ENCODE measurements at places on chromosomes 5 and 9. TPM values are rescaled to one million over a fixed set of nuclear protein-coding genes. Genes with fewer than 3 reads are reported as not detected.

DNA sequence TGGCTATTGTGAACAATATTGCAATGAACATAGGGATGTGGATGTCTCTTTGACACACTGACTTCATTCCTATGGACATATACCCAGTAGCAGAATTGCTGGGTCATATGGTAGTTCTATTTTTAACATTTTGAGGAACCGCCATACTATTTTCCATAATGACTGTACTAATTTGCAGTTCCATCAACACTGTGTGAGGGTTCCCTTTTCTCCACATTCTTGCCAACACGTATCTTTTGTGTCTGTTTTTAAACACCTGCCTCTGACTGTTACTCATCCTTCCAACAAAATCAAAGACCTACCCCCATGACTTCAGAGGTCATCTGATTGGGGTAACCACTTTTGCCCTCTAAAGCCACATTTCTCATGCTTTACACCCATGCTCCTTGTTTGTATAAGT, 133.5 kb downstream of the MED27 start:
- H3K27ac ChIP-seq, result no peak overlapping the region
- H3K4me3 ChIP-seq, result no peak overlapping the region
- DNase-seq, result no peak
- H3K36me3 ChIP-seq, result no peaks in the 10 kb centered on the region

DNA sequence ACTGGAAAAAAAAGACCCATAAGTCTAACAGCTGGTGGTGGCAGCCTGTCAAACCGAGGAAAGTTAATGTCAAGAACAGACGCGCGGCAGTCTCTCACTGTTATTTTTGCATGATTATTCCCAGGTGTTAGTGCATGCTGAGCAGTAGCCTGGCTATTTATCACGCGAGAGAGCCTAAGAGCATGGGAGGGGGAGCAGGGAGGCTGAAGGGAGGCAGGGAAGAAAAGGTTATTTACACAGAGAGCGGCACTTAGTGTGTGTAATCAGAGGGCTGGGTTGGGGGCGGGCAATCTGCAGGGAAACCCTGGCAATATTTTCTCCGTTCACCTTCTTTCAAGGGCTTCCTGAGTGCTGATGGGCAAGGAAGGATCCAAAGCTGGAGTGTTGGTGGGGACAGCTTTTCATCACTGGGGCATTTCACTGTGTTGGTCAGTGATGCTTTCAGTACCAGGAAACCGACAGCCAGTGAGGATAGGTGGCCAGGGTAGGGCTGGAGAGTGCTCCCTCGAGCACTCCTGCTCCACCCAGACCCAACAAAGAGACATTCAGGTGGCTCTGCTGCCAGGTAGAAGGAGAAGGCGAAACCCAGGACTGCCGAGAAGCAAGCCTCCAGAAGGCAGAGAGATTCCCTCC, 39.6 kb downstream of the ZNF608 start:
- no peak overlapping the region for H3K27ac ChIP-seq
- no peaks in the 10 kb centered on the region for H3K36me3 ChIP-seq
- peak; percentile 30 for DNase-seq
- H3K27me3 ChIP-seq, result no peaks in the 10 kb centered on the region
- H3K4me3 ChIP-seq, result no peak overlapping the region

GRCh38 chr5:79774171-79774854, 84.7 kb downstream of the CMYA5 start:
- no peaks in the 10 kb centered on the region for H3K4me1 ChIP-seq
- H3K27ac ChIP-seq, result peak overlapping the region; percentile 11
- no peaks in the 10 kb centered on the region for H3K27me3 ChIP-seq
- no peak overlapping the region for H3K4me3 ChIP-seq

DNA sequence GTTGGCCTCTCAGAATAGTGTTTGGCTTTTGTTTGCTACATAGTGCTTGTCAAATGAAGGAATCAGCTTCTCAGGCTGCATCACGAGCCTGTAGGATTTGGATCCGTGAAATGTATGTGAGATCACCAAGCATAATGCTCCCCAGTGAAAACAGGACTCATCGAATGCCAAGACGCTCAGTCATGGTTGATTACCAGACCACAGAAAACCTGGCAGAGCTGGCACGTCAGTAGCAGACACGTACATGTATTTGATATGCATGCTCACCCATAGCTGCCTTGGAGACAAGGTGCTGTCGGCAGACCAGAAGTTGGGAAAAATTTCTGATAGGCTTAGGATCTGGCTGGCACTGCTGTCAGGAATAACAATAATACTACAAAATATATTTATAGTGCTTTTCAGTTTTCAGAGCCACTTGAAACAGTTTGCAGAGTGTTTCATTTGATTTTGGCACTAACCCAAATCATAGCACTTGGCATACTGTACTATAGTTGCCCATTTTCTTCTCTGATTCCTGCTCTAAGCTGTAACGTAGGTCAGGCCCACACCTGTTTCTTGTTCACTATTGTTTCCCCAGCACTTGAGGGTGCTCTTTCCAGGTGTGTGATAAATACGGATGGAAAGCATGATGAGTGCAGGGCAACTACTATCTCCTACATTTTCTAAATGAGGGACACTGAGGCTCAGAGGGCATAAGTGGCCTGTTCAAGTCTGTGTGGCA, 226.1 kb downstream of the NR3C1 start:
- H3K27me3 ChIP-seq, result no peaks in the 10 kb centered on the region
- no peak for DNase-seq
- no peak overlapping the region for H3K27ac ChIP-seq
- no peaks in the 10 kb centered on the region for H3K36me3 ChIP-seq
- no peak overlapping the region for H3K4me3 ChIP-seq

DNA sequence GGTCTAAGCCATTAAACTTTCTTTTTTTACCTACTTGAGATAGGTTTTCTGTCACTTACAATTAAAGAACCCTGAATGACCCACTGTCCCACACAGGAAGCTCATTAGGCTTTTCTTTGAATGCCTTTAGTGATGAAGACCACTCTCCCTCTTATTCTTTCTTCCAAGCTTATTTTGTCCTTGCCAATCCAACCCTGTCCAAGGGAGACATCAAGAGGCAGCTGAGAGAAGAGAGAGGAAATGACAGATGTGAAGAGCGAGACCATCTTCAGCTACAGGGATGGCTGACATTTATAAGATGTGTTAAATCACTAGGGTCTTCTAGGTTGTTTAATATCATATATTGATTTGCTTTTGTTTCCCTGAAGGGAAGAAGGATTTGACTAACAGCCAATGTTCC, 133.5 kb downstream of the FAM114A2 start:
- no peak overlapping the region for H3K4me3 ChIP-seq
- no peaks in the 10 kb centered on the region for H3K36me3 ChIP-seq
- DNase-seq, result no peak
- H3K27ac ChIP-seq, result no peak overlapping the region

- no peaks in the 10 kb centered on the region for H3K36me3 ChIP-seq
- H3K4me1 ChIP-seq, result no peaks in the 10 kb centered on the region
- DNase-seq, result no peak
- no peaks in the 10 kb centered on the region for H3K27me3 ChIP-seq
Measured at GRCh38 chr5:155616779-155617392, 603.3 kb downstream of the KIF4B start.

DNA sequence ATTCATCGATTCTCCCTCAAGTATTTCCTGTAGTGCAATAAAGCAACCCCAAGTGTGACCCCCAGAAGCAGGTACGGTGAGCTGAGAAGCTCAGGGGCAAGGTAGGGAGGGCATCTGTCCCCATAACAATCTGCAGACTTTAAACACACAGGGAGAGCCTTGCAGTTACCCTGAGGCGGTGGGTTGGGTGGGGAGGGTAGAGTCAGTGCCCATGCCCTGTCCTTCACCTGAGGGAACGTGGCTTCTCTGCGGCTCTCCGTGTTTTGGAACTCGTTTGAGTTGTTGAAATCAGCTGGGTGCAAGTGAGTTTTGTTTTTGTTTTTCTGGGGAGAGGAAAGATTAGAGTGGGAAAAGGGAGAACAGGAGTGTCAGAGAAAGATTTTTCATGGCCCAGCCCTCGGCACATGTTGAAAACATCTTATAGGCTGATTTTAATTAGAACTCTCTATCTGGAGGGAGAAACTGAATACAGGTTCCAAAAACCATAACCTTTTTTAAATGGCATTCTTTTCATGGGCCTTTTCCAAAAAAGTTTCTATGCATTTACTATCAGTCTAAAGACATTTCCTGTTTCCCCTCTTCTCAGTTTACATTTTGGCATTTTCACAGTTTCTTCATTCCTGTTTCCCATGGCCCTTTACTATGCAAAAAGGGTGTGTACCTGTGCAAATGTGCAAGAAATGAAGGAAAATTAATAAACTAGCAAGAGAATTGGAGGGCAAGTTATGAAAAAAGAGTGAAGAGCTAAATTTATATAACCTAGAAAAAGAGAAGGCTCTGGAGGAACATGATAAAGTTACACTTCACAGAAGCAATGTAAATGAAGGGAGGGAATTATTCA, 266.5 kb upstream of the VLDLR start:
- DNase-seq, result no peak
- no peak overlapping the region for H3K27ac ChIP-seq
- H3K36me3 ChIP-seq, result no peaks in the 10 kb centered on the region

DNA sequence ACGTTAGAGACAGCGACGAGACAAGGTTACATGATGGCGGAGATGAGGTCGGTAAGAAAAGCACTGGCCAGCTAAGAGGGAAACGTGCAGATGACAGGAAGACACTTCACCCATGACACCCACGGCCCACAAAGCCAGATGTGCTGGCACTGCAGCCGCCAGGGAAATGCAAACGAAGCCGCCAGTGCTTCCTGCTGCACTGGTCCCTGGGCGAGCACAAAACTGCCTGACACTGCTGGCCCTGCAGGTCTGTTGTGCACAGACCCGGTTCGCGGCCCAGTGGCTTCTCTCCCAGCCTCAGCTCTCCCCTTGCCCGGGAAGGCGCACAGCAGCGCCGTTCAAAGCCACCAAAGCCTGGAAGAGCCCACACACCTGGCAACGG, 20.3 kb downstream of the QSOX2 start:
- H3K4me3 ChIP-seq, result no peak overlapping the region
- H3K27ac ChIP-seq, result no peak overlapping the region
- no peak for DNase-seq
- no peaks in the 10 kb centered on the region for H3K4me1 ChIP-seq

ADRB2 gene
- 3.0 TPM for total RNA-seq

GRCh38 chr5:57181154-57181553, 7.3 kb downstream of the GPBP1 start:
- H3K4me1 ChIP-seq, result no peaks in the 10 kb centered on the region
- no peak overlapping the region for H3K27ac ChIP-seq
- no peak for DNase-seq
- H3K27me3 ChIP-seq, result no peaks in the 10 kb centered on the region
- no peaks in the 10 kb centered on the region for H3K36me3 ChIP-seq
- H3K4me3 ChIP-seq, result no peak overlapping the region

DNA sequence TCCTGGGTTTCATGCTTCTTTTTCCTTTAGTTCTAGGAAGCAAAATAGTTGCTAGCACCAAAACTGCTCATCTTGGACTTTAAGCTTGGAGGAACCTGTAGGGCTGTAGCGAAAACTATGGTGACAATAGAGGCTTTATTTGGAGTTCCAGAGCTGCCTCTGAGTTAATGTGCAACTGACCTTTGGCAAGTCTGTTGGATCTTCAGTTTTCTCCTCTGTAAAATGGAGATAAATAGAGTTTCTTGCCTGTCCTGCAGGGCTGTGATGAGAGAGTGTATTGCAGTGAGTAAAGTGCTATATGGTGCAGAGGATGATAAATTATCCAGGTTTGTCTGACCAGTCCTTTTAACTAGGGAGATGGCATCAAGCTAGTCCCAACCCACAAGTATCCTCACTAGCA, 417.0 kb downstream of the MAN2A1 start:
- H3K27me3 ChIP-seq, result no peaks in the 10 kb centered on the region
- H3K4me1 ChIP-seq, result no peaks in the 10 kb centered on the region
- DNase-seq, result no peak
- no peak overlapping the region for H3K4me3 ChIP-seq
- no peak overlapping the region for H3K27ac ChIP-seq

EPB41L4A gene
- total RNA-seq, result 47.1 TPM

GRCh38 chr5:157743163-157744050, at the start of gene LSM11:
Gene LSM11, plus strand, starts transcription at chr5:157743712. Its CDS starts 39 bp downstream, at chr5:157743751.
- H3K27me3 ChIP-seq, result no peaks in the 10 kb centered on the region
- H3K36me3 ChIP-seq, result no peaks in the 10 kb centered on the region
- H3K4me1 ChIP-seq, result peaks cover 10% of the 10 kb centered on the region

- no peaks in the 10 kb centered on the region for H3K27me3 ChIP-seq
- DNase-seq, result no peak
- H3K27ac ChIP-seq, result peak overlapping the region; percentile 64
- peaks cover 6% of the 10 kb centered on the region for H3K4me1 ChIP-seq
- H3K4me3 ChIP-seq, result no peak overlapping the region
Measured at GRCh38 chr5:172399336-172399735, 55.0 kb downstream of the SH3PXD2B start.

- H3K4me3 ChIP-seq, result no peak overlapping the region
- no peak overlapping the region for H3K27ac ChIP-seq
- H3K4me1 ChIP-seq, result no peaks in the 10 kb centered on the region
- DNase-seq, result no peak
- H3K27me3 ChIP-seq, result no peaks in the 10 kb centered on the region
Measured at GRCh38 chr9:23590276-23591000, 235.6 kb downstream of the ELAVL2 start.

GRCh38 chr5:72177538-72177937, 70.3 kb downstream of the MAP1B start:
- no peaks in the 10 kb centered on the region for H3K4me1 ChIP-seq
- no peak for DNase-seq
- no peaks in the 10 kb centered on the region for H3K36me3 ChIP-seq
- no peak overlapping the region for H3K27ac ChIP-seq

DNA sequence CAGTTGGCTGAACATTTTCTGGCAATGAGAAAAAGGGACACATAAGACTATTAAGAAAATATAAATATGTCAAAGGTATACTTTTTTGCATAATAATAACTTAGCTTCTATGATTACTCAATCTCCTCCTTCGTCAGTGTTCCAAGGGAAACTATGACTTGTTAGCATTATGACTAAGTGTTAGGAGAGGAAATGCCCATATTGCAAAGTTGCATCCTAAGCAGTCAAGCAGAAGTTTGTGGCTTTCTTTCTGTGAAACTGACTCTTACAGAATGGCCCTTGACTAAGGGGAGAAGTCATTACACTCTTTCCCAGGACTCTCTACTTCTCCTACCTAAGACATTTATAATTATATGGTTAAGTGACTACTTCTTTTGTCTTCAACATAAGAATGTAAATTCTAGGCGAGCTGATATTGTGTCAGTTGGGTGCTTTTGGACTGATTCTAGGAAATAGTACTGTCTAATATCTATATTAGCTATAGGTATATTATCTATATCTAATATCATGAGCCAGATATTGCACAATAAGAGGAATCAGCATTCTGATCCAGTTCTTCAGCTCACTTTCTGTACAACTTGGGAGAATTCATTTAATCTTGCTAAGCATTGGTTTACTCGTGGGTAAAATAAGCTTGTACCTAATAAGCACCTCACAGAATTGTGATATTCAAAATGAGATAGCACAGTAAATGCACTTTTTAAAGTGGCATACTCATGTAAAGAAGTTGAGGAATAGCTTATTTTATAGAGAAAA, 16.4 kb upstream of the SPINK6 start:
- no peak for DNase-seq
- H3K27me3 ChIP-seq, result no peaks in the 10 kb centered on the region
- H3K4me3 ChIP-seq, result no peak overlapping the region
- H3K27ac ChIP-seq, result no peak overlapping the region
- no peaks in the 10 kb centered on the region for H3K4me1 ChIP-seq

HMGXB3 gene
- total RNA-seq, result 19.0 TPM
